CD4-positive, alpha-beta T cell treated with Interleukin-4 for 4 hours (primary cell): ENCODE measurements at places on chromosomes 4 and X.

- no peak for DNase-seq
Measured at GRCh38 chrX:11135564-11136185, 24.5 kb downstream of the HCCS start.

GRCh38 chr4:34373456-34373855 is 1870.9 kb downstream of the ARAP2 start:
- no peak for DNase-seq

- no peak for DNase-seq
Measured at GRCh38 chr4:137452799-137453198, 79.5 kb downstream of the PCDH18 start.

GRCh38 chr4:94352996-94353395 is 10.4 kb upstream of the HPGDS start:
- no peak for DNase-seq

DNA sequence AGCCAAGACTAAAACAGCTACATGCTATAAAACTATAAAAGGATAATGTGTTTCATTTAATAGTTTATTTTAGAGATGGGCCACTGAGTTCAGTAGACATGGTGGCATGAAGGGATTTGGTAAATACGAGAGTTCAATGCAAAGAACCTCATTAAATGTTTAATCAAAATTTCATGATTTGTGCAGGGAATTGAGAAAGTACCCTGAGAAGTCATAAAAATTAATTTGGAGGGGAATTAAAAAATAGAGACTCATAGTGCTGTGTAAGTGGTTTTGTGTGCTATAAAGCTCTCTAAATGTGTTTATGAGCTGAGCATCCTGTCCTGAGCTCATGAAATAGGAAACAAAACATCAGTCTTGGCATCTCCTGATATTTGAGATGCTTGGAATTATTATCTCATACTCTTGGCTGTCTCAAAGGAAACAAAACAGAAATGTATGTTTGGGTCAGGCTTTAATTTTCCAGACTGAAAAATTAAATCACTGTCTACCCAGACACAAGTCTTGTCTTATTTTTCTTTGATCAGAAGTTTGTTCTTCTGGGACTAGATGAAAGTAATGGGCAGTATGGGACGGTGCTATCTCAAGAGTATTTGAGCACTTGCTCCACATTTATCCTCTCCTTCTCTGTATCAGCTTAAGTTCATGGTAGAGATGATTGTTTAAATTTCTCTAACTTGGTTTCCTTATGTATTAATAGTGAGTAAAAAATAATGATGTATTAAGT is 38.0 kb upstream of the EMCN start:
- no peak for DNase-seq

DNA sequence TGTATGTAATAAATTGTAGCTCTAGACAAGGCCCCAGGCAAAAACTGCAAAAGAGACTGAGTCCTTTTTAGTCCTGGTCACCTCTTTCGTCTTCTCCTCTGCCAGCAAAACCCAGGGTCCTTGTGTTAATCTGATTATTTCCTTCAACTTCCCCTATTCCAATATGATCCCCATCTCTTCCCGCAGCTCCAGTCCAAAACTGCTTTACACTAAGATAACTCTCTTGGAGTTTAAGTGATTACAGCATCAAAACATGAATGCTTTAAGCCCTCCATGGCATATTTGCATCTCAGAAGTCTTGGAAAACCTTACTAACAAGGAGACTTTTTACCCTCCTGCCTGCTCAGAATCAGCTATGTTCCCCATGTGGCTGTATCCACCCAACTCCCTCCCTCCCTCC is 59.3 kb downstream of the MAGEA1 start:
- no peak for DNase-seq

DNA sequence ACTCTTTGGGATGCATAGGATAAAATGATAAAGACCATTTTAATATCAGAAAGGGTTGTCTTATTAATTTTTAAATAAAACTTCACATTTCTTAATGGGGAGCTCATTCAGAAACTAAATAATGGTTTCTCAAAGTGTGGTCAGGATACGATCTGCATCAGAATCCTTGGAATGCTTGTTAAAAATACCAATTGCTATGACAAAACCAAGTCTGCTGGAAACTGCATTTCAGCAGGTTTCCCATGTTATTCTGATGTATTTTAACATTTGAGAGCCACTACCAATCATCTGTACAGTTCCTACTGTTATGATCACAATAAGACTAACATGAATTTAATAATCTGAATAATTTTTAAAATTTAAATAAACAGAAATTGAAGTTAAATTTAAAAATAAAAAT is 115.1 kb downstream of the SOWAHB start:
- no peak for DNase-seq

DNA sequence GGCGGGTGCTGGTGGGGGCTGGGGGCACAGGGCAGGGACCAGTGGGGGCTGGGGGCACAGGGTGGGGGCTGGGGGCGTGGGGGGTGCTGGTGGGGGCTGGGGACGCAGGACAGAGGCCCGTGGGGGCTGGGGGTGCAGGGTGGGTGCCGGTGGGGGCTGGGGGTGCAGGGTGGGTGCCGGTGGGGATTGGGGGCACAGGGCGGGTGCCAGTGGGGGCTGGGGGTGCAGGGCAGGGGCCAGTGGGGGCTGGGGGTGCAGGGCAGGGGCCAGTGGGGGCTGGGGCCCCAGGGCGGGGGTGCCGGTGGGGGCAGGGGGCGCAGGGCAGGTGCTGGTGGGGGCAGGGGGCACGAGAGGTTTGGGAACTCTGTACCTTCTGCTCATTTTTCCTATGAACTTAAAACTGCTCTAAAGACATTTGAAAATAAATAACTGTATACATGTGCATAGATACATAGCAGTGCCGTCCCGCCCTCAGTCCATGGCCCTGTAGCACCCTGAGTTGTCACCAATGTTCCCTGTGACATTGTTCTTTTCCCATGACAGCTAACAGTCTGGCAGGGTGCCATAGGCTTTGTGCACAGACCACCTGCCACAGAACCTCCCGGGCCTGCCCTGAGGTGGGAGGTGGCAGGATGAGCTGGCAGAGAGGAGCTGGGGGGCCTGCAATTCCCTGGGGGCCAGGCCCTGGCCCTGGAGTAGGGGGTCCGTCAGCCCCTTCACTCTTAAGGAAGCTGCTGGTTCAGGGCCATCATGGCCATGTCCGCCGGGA is 35.6 kb upstream of the ADRA2C start:
- DNase-seq, result no peak

DNA sequence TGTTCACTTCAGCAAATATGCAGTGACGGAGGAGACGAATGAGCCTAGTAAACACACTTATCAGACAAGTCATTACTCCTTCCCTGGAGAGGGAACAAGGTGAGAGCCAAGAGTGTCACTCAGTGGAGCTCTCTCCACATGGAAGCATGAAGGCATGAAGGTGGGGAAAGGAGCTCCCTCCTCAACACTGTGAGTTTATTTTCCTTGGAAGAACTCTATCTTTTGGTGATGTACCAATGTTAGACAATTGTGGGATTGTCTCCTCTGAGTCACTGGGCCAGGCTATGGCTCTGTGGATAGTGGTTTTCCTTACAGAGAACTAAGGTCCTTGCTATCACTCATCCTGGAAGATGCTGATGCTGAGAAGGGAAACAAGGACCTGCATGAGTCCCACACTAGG is 200.2 kb downstream of the CPEB2 start:
- DNase-seq, result no peak

DNA sequence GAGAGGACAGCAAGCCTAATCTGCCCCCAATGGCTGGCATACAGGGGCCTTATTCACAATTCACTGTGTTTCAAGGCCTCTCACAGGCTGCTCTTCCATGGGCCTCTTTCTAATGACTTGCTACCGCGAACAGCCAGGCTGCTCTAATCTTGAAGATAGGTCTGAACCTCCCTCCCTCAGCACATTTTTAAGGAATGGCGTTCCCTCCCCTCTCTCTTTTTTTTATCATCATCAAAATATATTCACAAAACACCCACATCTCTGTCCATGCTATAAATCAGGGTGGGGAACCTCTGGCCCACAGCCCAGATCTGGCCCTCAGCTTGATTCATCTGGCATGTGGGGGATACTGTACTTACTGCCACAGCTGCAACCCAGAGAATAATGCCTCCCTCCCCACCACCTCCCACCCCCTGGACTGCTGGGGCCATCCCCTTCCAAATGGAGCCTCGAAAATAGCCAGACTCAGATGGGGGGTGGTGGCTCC is 76.2 kb upstream of the PLAC1 start:
- DNase-seq, result no peak
